ENCODE measurements at places on chromosomes 6 and 20.
A peak's percentile ranks its signal among the peaks of the same experiment; 100 is the strongest.

DNA sequence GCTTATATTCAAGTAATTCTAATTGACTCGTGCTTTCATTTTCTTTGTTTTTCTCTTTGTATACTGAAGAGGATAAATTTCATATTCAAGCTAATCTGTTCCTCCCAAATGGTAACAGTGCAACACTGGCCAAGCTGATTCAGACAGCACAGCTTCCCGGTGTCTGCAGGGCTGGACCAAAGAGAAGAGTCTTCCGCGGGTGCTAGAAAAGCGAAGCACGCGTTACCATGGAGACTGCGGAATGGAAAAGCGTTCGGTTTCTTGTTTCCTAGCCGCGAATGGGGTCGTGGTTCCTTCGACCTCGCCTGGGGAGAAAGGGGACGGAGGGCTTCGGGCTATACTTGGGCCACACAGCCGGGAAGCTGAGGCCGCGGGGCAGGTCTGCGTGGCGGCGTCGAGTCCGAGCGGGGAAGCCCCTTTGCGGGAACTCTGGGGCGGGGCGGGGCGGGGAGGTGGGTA, 6.2 kb upstream of the ZNF311 start:
- peak; percentile 39 for DNase-seq

DNA sequence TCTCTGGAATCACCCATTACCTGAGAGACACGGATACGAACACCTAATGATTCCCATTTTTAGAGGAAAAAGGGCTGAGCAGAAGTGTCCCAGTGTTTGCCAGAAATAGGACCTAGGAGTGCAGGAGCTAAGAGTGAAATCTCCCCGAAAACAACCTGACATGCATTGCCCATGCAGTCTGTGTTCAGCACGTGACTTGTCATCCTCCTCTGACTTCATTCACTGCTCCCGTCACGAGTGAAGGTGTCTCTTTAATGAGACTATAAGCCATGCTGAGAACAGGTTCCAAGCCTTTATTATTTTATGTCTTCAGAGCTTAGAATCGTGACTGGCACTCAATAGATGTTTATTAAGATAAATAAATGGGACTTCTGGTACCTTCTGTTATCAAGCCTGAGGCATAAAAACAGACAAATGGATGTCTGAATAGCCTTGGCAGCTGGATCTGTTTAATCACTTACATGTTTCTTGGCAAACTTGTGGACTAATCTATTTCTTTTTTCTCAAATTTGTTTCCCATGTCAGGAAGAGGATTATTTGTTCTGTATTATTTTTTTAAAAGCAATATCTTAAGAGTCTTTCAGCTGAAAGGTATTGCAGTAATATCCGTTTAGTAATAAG, 3.7 kb upstream of the MLIP start:
- DNase-seq: peak; percentile 63

DNA sequence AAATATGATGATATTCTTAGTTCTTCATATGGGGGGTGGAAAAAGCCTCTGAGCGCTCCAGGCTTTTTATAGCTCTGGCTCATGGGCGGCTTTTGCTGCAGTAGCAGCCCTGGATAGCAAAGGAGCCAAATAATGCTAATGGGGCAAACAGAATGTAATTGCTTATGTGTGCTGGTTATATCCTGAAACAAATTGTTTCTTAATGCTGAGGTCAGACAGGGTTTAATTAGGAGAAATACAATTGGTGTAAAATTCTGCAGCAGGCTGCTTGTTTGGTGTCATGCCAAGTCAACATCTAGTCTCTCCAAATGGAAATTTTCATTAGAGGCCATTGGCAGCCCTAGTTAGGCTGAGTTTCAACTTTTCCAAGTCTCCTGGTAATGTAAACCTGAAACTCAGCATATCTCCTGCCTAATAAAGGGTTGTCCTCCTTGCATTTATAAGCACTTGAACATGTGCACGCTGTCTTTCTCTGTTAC, 530.1 kb upstream of the NOX3 start:
- DNase-seq: peak; percentile 37

DNA sequence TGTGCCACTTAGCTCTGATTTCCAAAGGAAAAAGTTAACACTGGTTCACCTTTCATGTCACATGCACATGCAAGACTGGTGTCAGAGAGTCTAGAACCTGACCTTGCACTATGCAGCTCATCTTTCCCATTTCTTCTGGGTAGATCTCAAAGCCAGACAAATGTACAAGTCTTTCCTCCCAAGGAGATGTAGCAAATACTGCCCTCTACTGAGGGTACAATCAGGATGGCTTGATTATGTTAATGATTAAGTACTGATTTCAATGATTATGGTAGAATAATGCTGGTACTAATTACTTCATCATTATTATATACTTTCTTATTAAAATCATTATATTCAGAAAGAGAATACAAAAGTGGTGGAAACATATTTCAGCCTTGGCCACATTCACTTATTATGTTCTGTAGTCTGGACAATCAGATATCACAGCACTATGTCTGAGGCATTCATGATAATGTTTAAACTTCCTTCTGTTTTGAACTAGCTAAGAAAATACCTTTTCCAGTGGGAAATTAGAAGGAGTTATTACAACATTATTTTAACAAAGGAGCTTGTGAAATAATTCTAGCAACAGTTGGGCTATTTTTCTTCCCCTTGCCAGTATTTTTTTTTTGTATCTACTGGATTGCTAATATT, 68.5 kb upstream of the FOXO3 start:
- no peak for DNase-seq

DNA sequence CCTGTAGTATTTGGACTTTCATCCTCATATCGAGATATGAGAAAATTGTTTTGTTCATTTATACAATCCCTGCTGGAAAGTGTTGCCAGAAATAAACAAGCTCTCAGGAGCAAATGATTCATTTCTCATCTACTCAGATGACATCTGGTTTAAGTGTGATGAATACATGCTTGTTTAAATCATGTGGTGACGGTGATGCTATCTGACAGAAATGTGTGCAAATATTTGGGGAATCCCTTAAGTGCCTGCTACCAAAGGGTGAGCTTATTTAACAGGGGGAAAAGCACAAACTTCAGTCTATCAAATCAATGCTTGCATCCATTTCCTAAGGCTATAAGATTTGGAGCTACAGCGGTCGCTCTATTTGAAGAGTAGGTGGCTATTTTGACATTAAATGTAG, 368.3 kb upstream of the SASH1 start:
- no peak for DNase-seq

GRCh38 chr6:23173234-23173633, 603.9 kb downstream of the HDGFL1 start:
- DNase-seq: no peak

DNA sequence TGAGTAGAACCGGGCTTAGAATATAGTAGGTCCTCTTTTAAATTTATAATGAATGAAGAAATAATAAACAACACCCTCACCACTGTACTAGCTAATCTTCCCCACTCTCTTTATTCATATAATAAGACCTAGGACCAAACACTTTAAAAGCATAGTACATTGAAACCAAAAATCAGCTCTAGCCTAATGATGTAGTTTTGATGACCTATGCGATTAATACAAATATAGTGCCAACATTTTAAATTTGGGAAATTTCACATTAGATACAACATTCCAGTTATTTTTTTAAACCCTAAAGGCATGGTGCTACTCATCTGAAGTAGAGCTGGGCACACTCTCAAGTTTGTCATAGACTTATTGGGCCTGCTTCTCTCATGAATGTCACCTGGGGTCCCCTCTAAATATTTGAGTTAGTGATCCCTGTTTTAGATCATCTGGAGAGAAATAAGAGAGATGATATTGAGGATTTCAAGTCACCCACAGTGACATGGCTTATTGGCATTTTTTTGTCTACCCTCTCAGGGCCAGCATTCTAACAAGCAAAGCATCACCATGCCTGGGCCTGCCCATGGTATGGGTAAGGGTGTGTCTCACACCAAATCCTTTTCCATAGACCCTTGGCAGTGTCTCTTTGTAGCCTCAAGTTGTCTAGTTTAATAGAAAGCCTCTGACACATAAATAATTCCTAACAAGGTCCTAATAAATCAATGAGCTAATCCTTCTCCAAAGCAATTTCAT, 319.8 kb downstream of the HIVEP2 start:
- no peak for DNase-seq

DNA sequence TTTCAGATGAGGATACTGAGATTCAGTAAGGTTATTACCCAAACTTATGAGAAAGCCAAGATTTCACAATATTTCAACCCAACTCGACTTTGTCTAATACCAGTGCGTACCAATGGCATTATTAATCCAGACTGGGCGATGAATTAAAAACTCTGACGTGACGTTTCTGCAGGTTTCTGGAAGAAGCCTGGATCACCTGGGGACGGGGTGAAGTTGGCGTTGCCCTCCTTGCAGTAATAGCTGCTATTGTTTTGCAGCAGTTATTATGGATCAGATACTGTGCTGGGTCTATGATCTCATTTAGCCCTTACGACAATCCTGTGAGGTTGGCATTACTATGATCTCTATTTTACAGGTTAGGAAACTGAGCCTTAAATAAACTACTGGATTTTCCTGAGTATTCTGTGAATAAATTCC, 569 bp upstream of the CDC5L start:
- no peak for DNase-seq

DNA sequence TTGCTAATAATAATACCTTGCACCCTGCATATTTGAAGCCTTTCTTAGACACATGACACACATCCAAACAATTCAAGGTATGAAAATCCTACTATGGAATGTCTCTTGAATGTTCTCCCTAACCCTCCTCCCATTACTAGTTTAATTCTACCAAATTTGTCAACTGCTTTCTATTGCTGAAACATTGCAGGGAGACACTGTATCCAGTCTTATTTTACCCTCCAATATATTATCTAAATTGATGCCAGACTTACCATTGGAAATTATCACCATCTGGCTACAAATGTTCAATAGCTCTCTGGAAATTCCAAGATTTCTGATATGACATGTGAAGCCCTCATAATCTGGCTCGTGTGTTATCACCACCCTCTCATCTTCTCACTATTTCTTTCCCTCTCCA, 1027.3 kb upstream of the CITED2 start:
- DNase-seq: no peak

DNA sequence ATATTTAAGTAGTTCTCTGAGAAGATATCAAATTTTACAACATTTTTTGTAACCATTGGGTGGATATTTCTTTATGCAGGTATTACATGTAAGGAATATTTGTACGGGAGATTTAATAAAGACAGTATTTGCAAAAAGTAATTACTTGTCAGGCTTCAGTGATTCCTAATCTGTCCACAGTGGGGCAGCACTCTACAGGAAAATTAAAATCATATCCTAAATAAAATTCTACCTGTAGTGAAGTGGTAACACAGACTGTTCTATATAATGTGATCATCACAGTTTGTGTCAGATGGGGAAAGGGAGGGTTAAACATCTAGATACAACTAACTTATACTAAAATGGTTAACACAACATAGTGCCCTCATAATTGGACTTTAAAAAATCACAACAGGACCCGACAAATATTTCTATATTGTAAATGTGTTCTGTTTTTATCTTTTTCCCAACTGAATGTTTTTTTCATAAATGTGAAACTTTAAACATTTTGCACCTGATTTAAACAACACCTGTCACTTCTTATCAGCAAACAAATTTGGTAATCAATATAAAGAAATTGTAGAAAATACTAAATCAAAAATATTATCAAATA, 145.6 kb upstream of the MANEA start:
- DNase-seq: peak; percentile 61

GRCh38 chr6:56927538-56928453, 27.1 kb upstream of the BEND6 start:
- no peak for DNase-seq

GRCh38 chr20:61940491-61940890, 125.2 kb downstream of the TAF4 start:
- no peak for DNase-seq

GRCh38 chr20:10649797-10650160, 24.0 kb downstream of the JAG1 start:
- DNase-seq: no peak

DNA sequence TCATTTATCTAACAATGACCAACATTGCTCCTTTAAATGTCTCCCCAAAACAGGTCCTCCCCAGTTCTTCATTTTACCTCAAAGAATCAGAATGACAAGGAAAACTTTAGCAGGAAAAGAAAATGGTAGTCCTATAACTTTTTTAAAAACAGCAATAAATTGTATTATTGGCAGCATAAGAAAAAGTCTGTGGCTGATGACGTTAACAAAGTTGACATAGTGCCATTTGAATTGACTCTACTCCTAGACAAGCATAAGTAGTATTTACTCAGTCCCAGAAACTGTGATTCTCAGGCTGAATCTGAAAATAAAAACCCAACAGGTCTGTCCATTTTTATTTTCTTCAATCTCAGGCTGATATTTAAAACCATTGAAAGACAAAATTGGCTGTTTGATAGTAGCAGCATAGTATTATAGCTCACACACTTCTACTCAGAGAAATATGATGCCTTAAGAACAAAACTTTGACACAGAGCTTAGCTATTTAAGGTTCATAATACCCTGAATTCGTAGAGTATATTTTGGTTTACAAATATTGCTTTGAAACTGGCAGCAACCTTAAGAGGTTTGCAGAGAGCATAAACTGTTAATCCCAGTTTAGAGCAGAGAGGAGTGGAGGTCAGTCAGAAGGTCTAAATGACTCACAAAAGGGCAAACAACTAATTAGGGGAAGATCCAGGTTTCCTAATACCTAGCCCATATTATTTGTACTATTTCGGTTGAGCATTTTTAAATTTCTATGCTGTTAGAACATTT, 35.0 kb upstream of the TENT5A start:
- no peak for DNase-seq

GRCh38 chr20:21623074-21623780, 82.2 kb upstream of the PAX1 start:
- DNase-seq: no peak

GRCh38 chr20:4936851-4937406, 64.4 kb downstream of the SLC23A2 start:
- DNase-seq: no peak

GRCh38 chr20:9032758-9033157, 36.1 kb upstream of the PLCB4 start:
- DNase-seq: no peak

DNA sequence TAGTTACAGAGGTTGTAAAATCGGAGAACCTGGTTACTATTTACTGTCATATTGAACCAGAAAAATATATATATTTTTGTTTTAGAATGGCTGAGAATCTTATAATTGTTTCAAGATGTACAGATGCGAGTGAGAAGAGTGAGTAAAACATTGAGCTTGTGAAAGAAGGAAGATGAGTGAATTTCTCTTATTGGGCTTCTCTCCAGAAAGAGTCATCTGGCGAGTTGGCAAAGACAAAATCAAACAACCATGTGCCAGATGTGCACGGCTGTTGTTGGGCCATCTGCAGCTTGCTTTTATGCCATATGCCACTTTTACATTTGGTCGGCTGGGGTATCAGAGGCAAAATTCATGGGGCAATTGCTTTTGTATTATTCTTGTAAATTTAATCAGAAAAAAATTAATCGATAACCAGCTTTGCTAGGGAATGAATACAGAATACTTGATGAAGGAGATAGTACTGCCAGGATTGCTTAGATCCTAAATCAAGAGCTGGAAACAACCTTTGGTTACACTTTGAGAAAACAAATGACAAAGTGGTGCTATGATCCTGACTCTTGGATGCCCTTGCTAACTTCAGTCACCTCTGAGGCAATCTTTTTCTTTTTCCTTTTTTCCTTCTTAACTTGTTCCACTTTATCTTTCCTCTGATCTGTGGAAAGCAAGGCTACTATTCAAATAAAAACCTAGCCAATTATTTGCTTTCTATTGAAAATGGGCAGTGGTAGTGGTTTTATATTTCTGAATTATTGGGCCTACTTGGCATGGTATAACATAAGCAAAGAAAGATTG, 97.1 kb upstream of the GRIK2 start:
- peak; percentile 93 for DNase-seq

Measured in NCI-H446 treated with DMSO at 0.1 percent for 48 hours (cell line).